Glutamatergic neuron (in vitro differentiated cells): ENCODE measurements at places on chromosomes 2 and 18. TPM values are rescaled to one million over a fixed set of nuclear protein-coding genes. Genes with fewer than 3 reads are reported as not detected.
A peak's percentile ranks its signal among the peaks of the same experiment; 100 is the strongest.

GRCh38 chr2:40545645-40546044 is 93.8 kb upstream of the SLC8A1 start:
- no peak for DNase-seq
- no peaks in the 10 kb centered on the region for H3K36me3 ChIP-seq
- no peaks in the 10 kb centered on the region for H3K27me3 ChIP-seq
- H3K4me1 ChIP-seq = no peaks in the 10 kb centered on the region
- no peak overlapping the region for H3K4me3 ChIP-seq

DNA sequence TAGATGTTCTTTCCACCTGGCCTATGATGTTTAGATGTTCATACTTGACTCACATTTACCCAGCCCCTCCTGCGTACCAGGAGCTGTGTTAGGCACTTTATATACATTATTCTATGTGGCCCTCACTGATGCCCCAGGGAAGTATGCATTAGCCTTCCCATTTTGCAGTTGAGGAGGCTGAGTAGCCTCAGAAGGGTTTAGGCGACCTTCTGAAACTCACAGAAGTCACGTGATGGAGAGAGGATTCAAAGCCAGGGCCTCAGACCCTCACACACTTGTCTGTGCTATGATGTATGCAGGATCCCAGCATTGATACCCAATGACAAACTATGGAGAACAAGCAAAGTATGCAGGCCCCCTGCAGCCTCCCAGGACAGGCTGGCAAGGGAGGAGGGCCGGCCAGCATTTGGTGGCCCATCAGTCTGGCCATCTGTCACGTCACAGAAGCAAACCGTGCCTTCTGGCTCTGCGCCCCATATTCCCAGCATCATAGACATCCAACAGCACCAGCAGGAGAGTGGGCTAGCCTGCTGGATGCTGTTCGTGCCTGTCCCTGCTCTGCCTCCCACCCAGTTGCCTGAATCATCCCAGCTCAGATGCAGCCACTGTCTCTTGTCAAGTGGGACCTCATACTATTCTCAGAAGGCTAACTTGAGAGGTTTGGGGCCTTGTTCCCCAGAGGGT is 33.6 kb downstream of the EHD3 start:
- H3K4me3 ChIP-seq = no peak overlapping the region
- peaks cover 21% of the 10 kb centered on the region for H3K4me1 ChIP-seq
- no peak for DNase-seq
- H3K36me3 ChIP-seq = no peaks in the 10 kb centered on the region
- H3K27me3 ChIP-seq = no peaks in the 10 kb centered on the region

DNA sequence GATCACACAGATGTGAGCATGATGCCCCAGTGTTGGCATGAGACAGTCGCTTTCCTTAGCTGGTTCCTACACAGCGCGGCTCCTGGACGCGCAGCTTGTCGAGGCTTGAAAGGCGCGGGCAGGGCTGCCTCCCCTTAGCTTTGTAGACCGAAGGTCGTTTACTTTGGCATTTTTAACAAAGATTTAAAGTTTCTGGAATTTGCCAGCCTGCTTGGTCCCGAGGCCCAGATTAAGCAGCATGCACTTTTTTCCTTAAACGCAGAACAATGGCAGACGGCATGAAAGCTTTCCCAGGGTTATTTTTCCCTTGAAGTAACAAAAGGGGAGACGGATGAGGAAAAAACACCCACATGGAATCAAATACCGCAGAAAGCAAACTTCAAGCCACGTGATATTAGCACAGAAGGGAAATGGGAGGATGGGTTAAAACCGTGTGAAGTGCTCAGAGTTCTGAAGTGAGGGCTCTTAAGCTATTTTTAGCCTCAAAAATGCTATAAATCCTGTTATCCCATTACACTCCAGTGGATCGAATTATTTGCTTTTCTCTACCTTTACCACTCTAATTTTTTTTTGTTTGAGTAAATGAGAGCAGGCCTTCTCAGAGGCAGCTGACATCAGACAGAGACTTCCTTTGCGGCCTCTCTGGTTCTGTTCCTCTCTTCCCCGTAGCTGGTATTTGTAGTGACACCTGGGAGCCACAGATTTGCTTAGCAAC is 55.7 kb downstream of the NPAS2 start:
- no peak overlapping the region for H3K27ac ChIP-seq
- DNase-seq = no peak
- peaks cover 3% of the 10 kb centered on the region for H3K27me3 ChIP-seq
- no peak overlapping the region for H3K4me3 ChIP-seq
- no peaks in the 10 kb centered on the region for H3K36me3 ChIP-seq
- H3K4me1 ChIP-seq = peaks cover 10% of the 10 kb centered on the region

Gene IL36G
- total RNA-seq = not detected

GRCh38 chr18:21439431-21439846 is 161.1 kb downstream of the ESCO1 start:
- H3K4me1 ChIP-seq = no peaks in the 10 kb centered on the region
- no peak for DNase-seq
- H3K4me3 ChIP-seq = no peak overlapping the region
- H3K36me3 ChIP-seq = peaks cover 17% of the 10 kb centered on the region

GRCh38 chr2:184581391-184581790 is 16.9 kb upstream of the ZNF804A start:
- no peak for DNase-seq
- H3K36me3 ChIP-seq = no peaks in the 10 kb centered on the region
- no peaks in the 10 kb centered on the region for H3K27me3 ChIP-seq
- H3K4me3 ChIP-seq = no peak overlapping the region

GRCh38 chr2:190569994-190570755 is 35.7 kb upstream of the NEMP2 start:
- DNase-seq = no peak
- H3K4me1 ChIP-seq = no peaks in the 10 kb centered on the region
- H3K36me3 ChIP-seq = peaks cover 5% of the 10 kb centered on the region
- no peak overlapping the region for H3K27ac ChIP-seq
- no peak overlapping the region for H3K4me3 ChIP-seq

DNA sequence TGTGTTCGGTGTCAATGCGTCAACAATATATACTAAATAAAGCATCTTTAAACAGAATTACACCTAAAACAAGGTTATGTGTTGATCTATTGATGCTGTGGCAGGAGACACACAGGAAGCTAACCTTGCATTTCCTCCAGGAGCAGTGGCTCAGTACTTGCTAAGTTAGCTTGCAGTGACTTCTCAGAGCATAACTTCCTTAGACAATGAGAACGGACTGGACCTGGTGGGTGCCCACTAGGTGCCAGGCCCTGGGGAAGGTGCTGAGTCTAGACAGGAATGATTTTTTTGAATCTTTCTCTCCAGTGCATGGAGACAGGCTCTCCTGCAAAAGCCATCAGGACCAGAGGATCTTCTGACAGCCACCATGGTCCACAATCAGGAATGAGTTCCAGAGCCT is 73.8 kb upstream of the MGAT4A start:
- H3K27me3 ChIP-seq = peaks cover 10% of the 10 kb centered on the region
- peak overlapping the region; percentile 97 for H3K27ac ChIP-seq
- H3K4me1 ChIP-seq = peaks cover 49% of the 10 kb centered on the region
- DNase-seq = no peak

Gene TUBA3D
- total RNA-seq = not detected

Gene SIGLEC15
- total RNA-seq = not detected

Gene QPCT
- 7.4 TPM for total RNA-seq

- no peak for DNase-seq
- peaks cover 3% of the 10 kb centered on the region for H3K27me3 ChIP-seq
- no peak overlapping the region for H3K27ac ChIP-seq
- H3K4me1 ChIP-seq = no peaks in the 10 kb centered on the region
These were observed 7.2 kb downstream of the NT5DC4 start for GRCh38 chr2:112728029-112728362.

Gene ARHGAP28
- total RNA-seq = 36.8 TPM

- H3K36me3 ChIP-seq = no peaks in the 10 kb centered on the region
- no peak overlapping the region for H3K27ac ChIP-seq
- peaks cover 6% of the 10 kb centered on the region for H3K27me3 ChIP-seq
- peak overlapping the region; percentile 76 for H3K4me3 ChIP-seq
These were observed 44.1 kb downstream of the GORASP2 start for GRCh38 chr2:170973225-170973491.

DNA sequence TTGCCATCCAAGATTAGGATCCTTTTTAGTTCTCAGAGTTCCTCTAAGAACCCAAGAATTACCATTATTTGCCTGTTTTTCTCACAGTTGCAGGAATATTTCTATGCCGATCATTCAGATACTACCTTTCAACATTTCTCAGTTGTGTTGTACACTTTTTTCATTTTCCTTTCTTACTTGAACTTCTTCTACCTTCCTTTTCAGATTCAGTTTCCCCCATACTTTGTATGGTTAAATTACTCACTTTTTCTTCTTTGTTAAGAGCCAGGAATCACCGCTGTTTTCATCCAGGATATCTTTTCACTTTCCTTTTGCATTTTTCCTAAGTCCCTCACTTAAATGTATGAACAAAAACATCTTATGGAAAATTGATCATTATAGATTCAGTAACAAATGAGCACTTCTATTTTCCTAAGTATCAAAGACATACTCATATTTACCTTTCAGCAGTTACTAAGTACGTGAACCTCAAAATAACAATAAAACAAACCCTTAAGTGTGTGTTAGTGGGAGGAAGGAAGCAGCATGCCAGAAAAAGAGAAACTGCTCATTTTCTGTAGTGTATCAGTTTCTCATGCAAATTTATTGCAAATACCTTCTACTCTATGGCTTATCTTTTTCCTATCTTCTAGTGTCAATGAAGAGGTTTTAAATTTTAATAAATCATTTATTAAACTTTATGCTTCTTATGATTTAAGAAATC is 64.3 kb upstream of the STAT1 start:
- H3K27me3 ChIP-seq = no peaks in the 10 kb centered on the region
- H3K4me1 ChIP-seq = no peaks in the 10 kb centered on the region
- DNase-seq = no peak
- no peak overlapping the region for H3K27ac ChIP-seq
- no peaks in the 10 kb centered on the region for H3K36me3 ChIP-seq

Gene PASK
- 24.4 TPM for total RNA-seq

DNA sequence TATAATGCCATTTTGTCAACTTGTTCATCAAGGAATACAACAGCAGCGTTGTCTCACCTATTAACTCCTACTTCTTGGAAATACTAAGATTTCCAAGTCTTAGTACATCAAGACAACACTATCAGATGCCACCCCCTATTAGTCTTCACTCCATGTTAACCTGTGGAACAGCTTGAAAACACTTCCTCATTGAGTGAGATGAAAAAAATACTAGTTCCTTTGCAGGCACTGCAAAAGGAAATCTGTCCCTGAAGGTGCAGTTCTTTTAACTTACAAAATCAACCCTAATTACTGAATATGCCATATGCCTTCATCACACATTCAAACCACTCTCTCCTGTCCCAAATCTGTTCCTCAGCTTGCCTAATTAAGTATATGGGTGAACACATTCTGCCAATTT is 4.0 kb downstream of the CWC22 start:
- no peak for DNase-seq
- H3K27ac ChIP-seq = no peak overlapping the region
- H3K4me3 ChIP-seq = no peak overlapping the region
- H3K36me3 ChIP-seq = no peaks in the 10 kb centered on the region
- H3K27me3 ChIP-seq = peaks cover 2% of the 10 kb centered on the region

GRCh38 chr2:192574552-192574951 is 379.8 kb upstream of the TMEFF2 start:
- no peaks in the 10 kb centered on the region for H3K27me3 ChIP-seq
- no peaks in the 10 kb centered on the region for H3K4me1 ChIP-seq
- no peaks in the 10 kb centered on the region for H3K36me3 ChIP-seq
- no peak overlapping the region for H3K4me3 ChIP-seq
- DNase-seq = no peak

DNA sequence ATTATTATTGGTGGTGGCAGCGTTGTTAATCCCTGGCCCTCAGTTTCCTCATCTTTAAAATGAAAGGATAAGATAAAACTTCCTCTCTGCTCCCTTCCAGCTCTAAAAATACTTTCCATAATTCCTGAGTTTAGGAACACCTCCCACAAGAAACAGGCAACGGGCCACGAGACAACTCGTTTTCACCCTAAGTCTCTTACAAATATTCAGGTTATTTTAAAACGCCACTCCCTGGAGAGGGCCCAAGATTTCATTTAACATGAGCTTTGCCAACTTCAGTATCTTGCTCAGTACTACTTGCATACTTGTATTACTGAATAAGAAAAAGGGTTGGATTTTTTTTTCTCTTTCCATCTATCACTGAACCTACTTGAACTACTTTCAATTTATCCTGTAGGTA is 611.1 kb upstream of the FANCL start:
- H3K4me3 ChIP-seq = no peak overlapping the region
- no peaks in the 10 kb centered on the region for H3K27me3 ChIP-seq

GRCh38 chr2:158255257-158255656 is 153.6 kb downstream of the UPP2 start:
- peak overlapping the region; percentile 46 for H3K27ac ChIP-seq
- no peak for DNase-seq
- H3K4me3 ChIP-seq = peak overlapping the region; percentile 9
- peaks cover 2% of the 10 kb centered on the region for H3K27me3 ChIP-seq
- no peaks in the 10 kb centered on the region for H3K36me3 ChIP-seq

Gene PIAS2
- 24.5 TPM for total RNA-seq

- H3K4me3 ChIP-seq = no peak overlapping the region
- peaks cover 11% of the 10 kb centered on the region for H3K4me1 ChIP-seq
- peak overlapping the region; percentile 44 for H3K27ac ChIP-seq
- H3K36me3 ChIP-seq = no peaks in the 10 kb centered on the region
These were observed 290.8 kb downstream of the CCDC85A start for GRCh38 chr2:56474412-56475158.

DNA sequence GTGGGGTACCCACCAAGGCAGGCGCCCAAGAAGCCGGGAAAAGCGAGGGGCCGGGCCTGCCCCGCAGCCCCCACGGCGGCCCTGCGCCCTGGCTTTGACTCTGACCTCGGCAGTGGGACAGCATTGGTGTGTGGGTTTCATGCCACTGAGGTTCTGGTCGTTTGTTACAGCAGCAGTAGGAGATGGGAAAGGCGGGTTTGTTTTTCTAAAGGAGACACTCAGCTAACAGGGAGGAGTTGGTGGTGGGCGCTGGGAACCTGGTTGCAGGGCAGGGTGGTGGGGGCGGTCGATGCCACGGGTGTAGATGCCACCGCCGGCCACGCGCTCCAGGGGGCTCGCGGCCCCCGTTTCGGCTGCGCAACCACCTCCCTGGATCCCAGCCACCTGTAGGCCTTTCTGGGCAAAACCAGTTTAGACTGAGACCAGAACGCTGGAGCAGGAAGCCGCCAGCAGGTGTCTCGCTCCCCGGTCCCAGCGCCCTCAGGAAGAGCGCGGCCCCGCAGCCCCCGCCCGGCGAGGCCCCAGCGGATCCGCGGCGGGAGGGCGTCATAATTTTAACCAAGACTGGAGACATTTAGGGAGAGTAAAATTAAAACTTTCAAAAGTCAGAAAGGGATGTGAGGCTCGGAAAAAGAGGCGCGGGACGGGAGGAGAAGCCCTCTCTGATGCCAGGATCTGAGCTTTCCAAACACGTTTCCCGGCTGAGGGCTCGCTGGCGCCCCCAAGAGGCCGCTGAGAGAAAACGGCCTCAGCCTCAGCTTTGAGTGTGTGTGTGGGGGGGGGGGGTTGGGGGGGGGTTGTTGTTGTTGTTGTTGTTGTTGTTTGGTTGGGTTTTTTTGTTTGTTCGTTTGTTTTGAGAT is 17.4 kb downstream of the CIDEA start:
- peaks cover 1% of the 10 kb centered on the region for H3K4me1 ChIP-seq
- H3K27ac ChIP-seq = no peak overlapping the region
- DNase-seq = peak; percentile 79
- no peaks in the 10 kb centered on the region for H3K36me3 ChIP-seq
- H3K4me3 ChIP-seq = peak overlapping the region; percentile 63
- peaks cover 2% of the 10 kb centered on the region for H3K27me3 ChIP-seq

- no peaks in the 10 kb centered on the region for H3K4me1 ChIP-seq
- no peak overlapping the region for H3K4me3 ChIP-seq
- no peak for DNase-seq
These were observed 28.5 kb downstream of the STON1 start for GRCh38 chr2:48558456-48558855.

GRCh38 chr18:54020966-54021365 is 203.5 kb downstream of the MBD2 start:
- H3K36me3 ChIP-seq = no peaks in the 10 kb centered on the region
- H3K27me3 ChIP-seq = no peaks in the 10 kb centered on the region
- DNase-seq = no peak
- H3K4me1 ChIP-seq = peaks cover 4% of the 10 kb centered on the region

Gene DNPEP
- total RNA-seq = 19.8 TPM
